Pulmonary artery endothelial cell (primary cell): ENCODE measurements at places on chromosomes 7 and 10. TPM values are rescaled to one million over a fixed set of nuclear protein-coding genes. Genes with fewer than 3 reads are reported as not detected.

- DNase-seq = no peak
Measured at GRCh38 chr7:95357623-95358022, 33.3 kb upstream of the PON1 start.

DNA sequence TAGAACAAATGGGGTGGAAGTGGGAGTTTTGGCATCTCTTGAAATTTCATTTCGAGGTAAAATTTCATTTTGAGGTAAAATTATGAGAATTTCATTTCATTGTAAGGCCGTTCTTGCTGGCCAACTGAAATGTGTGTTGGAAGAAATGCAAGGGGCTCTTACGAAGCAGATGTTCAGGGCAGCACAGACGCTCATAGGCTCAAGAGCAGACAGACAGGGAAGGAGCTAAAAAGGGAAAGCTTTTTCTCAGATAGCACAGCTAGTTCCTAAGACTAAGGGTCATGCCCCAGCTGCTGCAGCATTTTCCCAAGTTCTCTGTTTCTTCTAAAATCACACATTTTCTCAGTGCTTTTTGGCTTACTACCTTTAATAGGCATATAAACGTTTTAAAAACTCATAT, 65.1 kb upstream of the SFMBT2 start:
- DNase-seq = no peak

DNA sequence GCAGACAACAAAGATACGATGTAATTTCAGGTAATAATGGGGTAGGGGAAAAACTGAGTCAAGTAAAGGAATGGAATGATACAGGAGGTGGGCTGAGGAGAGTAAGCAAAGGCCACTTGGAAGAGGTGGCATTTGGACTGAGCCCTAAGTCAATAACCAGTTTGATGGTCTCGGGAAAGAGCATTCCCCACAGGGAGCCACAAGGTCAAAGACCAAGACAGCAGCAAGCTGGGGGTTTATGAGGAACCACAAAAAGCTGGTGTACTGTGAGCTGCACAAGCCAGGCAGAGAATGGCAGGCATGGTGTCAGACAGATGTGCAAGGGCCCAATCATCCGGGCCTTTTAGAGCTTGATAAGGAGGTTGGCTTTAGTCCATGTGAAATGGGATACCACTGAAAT, 98.7 kb downstream of the NOC3L start:
- no peak for DNase-seq

- DNase-seq = no peak
Measured at GRCh38 chr7:109898-110556, 82.3 kb upstream of the FAM20C start.

DNA sequence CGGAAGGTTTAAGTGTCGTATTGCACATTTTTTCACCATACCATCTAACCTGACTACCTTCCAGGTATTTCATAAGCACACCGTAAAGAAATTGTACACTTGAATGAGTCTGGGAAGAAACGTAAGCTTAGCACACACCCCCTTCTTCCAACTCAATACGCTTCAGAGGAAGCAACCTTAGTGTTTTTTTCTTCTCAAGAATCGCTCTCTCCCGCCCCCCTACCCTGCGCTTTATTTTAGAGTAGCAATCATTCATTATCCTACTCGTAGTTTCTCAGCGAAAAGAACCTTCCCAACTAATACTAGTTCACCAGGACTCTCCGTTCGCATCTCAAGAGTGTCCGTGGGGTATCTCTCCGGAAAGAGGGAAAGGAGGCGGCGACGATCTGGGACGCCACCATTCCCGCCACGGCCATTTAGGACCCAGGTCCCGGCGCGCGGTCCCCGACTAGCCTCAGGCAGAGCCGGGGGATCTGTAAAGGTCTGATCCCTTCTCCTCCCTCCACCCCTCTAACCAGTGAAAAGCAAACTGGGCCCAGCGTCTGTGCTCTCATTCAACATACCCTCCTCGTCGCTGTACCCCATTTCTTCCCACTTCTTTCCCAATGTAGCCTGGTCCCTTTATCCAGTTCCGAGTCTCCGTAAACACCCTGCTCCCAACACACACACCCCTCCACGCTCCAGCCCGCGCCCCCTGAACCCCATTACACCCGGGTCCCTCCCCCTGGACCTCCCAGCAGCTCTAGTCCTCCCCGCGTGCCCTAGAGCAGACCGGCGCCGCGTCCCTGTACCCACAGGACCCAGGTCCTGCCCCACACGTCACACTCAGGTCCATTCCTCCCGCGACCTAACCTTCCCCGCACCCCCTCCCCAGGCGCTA, 16.0 kb downstream of the MYOZ1 start:
- no peak for DNase-seq

DNA sequence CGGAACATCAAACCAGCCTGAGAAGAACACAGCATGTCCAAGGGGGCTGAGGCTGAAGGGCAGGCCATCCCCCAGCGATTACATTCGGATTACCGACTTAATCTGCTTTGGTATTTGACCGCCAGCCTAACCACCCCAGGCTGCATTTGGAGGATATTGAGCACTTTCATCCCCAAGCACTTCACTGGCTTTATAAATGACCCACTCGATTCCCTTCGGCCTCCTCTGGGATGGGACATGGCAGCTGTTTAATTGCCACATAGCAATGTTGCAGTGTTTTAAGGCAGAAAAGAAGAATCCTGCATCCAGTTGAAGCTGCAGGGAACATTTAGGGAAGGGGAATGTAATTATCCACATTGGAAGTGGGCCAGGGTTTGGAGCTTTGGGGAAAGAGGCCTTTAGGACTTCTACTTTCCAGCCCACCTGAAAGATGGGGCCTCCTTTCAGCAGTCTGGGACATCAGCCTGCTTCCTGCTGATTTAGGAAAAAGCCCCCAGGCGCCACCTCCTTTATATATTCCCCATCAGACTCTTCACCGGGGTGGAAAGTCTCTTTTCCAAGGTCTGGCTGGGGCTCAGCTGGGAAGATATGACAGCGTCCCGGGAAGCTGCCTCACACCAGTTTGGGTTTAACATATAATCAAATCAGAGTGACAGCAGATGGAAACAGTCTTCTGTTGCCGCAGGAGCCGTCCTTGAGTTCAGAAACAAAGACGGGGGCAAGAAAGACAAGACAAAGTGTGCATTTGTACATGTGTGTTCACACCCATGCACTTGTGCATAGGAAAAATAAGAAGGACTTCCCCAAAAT, 9.2 kb downstream of the DPCD start:
- no peak for DNase-seq

DNA sequence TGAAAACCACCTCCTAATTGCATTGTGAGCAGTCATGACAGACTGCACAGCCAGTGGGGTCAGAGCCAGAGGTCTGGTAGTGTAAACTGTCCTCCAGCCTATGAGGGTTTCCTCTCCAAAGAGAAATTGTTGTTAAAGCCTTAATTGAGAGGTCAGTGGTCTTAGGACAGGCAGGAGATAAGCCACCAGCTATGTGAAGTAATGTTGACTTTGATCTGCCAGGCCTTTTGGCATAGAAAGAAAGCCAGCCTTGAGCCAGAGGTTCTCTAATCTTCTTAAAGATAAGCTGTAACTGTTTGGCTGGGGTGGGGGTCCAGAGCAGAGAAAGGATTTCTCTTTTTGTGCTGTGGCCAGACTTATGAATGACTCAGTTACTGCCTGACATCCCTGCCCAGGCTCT, 248.4 kb downstream of the WDR11 start:
- no peak for DNase-seq

- no peak for DNase-seq
Measured at GRCh38 chr10:75649466-75649865, 218.0 kb downstream of the LRMDA start.

- DNase-seq = no peak
Measured at GRCh38 chr7:38881947-38882684, 26.9 kb downstream of the VPS41 start.

DNA sequence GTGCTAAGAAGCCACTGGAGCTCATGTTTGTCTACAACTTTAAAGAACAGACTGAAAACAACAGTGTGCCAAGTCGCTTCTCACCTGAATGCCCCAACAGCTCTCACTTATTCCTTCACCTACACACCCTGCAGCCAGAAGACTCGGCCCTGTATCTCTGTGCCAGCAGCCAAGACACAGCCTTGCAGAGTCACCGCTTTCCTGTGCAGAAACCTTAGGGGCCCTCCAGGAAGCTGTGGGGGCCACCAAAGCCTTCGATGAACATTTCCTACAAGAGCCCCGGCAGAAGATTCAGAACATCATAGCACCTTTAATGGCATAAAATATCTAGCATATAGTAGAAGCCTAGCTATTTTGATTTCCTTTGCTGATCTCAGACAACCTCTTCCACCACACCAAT, 88.0 kb upstream of the PRSS58 start:
- no peak for DNase-seq

GRCh38 chr7:93115796-93116195, 2.0 kb downstream of the SAMD9 start:
- DNase-seq = no peak

Gene PON1
- not detected in 2 replicates for total RNA-seq

Gene PILRB
- total RNA-seq = 3.4 and 10.8 TPM in 2 replicates

Gene EPHB4
- 184 and 276 TPM in 2 replicates for total RNA-seq
